ENCODE measurements at places on chromosomes 3 and 15. TPM values are rescaled to one million over a fixed set of nuclear protein-coding genes. Genes with fewer than 3 reads are reported as not detected.

SEMA3F gene
- polyA plus RNA-seq: 43.8 TPM

IL17RD gene
- polyA plus RNA-seq: 10.6 TPM

INKA1 gene
- 16.1 TPM for polyA plus RNA-seq

CKMT1B gene
- polyA plus RNA-seq: 0.43 TPM

- no peak for DNase-seq
Measured at GRCh38 chr15:32057876-32058425, 27.6 kb downstream of the CHRNA7 start.

All from left lung (tissue), 14 donors.